ENCODE measurements at places on chromosomes 7 and 10. TPM values are rescaled to one million over a fixed set of nuclear protein-coding genes. Genes with fewer than 3 reads are reported as not detected.

DNA sequence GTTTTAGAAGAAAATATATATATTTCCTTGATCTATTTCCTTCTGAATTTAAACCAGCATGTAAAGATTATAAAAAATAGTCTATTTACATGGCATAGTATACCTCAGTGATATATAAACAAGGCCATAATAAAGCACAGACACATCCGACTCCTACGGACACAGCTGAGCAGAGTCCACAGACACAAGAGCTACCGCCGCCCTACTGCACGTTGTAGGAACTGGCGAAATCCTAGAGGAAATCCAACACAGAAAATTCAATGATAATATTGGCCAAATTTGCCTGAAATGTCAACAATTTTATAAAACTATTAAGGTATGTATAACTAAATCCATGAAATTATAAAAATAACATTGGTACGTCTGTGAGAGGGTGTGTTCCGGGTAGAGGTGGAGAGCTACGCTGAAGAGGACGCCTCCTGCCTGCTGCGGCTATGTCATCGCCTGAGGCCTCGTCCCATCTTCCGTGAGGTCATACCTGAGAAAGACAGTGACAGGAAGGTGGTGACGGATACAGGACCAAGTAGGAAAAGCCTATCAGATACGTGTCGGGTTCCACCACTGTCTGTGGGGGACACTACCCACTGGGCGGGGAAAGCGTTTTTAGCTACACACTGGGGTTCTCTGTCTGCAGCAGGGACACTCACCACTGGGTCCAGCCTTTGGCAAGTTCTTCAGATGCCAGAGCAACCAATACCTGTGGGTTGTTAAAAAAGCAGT, 29.3 kb upstream of the NCAPG2 start:
- no peak overlapping the region for H3K4me3 ChIP-seq
- H3K27me3 ChIP-seq = no peaks in the 10 kb centered on the region
- DNase-seq = no peak
- H3K27ac ChIP-seq = peak overlapping the region; percentile 48
- H3K36me3 ChIP-seq = peaks cover 86% of the 10 kb centered on the region

- no peak overlapping the region for H3K4me3 ChIP-seq
- DNase-seq = no peak
- peaks cover 9% of the 10 kb centered on the region for H3K27me3 ChIP-seq
- H3K4me1 ChIP-seq = peaks cover 13% of the 10 kb centered on the region
- H3K36me3 ChIP-seq = no peaks in the 10 kb centered on the region
- no peak overlapping the region for H3K27ac ChIP-seq
These were observed 65.5 kb upstream of the NKX6-2 start for GRCh38 chr10:132851451-132851850.

Gene SAMD9
- total RNA-seq = 46.8 TPM

Gene AZGP1
- not detected for total RNA-seq

Gene SMC3
- total RNA-seq = 55.3 TPM

GRCh38 chr7:4621396-4621795, 60.7 kb upstream of the FOXK1 start:
- no peak for DNase-seq
- H3K4me1 ChIP-seq = peaks cover 3% of the 10 kb centered on the region
- peaks cover 3% of the 10 kb centered on the region for H3K36me3 ChIP-seq

DNA sequence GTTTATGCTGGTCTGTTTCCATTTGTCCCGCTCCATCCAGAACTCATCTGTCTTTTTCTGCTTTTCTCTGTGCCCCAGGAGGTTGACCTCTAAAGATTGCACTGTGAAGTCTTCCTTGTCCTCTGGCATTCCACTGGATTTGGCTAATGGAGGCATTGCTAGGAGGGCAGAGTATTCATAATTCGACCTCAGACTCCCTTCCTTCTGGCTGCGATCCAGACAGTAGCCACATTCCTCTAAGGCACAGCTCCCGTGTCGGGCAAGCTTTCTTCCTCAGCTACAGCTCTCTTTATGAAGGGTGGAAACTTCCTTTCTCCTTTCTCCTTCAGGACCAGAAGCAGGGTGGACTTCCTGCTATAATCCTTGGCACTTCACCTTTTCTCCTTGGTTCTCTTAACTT, 175.9 kb downstream of the BAMBI start:
- DNase-seq = no peak
- no peak overlapping the region for H3K27ac ChIP-seq
- H3K4me3 ChIP-seq = no peak overlapping the region

Data from naive thymus-derived CD8-positive, alpha-beta T cell (primary cell).